ENCODE measurements at places on chromosomes 6 and 20.

GRCh38 chr6:116445102-116445501, 16.1 kb upstream of the CALHM6 start:
- no peak for DNase-seq

DNA sequence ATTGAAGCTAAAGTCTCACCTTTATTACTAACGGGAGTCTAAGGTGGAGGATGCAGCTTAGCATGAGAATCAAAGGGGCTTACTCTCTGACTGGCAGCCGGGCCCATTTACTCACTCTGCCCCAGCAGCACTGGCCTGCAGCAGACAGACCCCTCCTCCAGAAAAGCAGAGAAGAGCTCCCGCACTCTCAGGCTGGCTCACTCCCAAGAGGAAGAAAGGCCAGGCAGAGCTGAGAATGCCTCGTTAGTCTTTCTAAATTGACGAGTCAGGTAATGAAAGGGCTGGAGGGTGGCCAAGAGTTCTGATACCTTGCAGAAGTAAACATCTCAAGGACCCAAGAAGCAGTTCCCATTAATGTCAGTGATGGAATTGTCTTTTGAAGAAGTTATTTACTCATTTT, 44.5 kb upstream of the IL20RA start:
- no peak for DNase-seq

- no peak for DNase-seq
Observed at GRCh38 chr6:120384671-120385070, 949.6 kb downstream of the TBC1D32 start.

GRCh38 chr6:87837876-87838275, 135.8 kb upstream of the AKIRIN2 start:
- DNase-seq = no peak

GRCh38 chr6:159098636-159099106, 53.9 kb upstream of the TAGAP start:
- DNase-seq = peak; percentile 46

GRCh38 chr6:125797120-125797885, 6.5 kb downstream of the NCOA7 start:
- DNase-seq = no peak

GRCh38 chr20:47784599-47785310, 526 bp downstream of the SULF2 start:
- DNase-seq = peak; percentile 55

- DNase-seq = no peak
Observed at GRCh38 chr6:5562277-5562676, 301.0 kb downstream of the FARS2 start.

- DNase-seq = no peak
Observed at GRCh38 chr6:47253136-47253535, 56.6 kb downstream of the TNFRSF21 start.

DNA sequence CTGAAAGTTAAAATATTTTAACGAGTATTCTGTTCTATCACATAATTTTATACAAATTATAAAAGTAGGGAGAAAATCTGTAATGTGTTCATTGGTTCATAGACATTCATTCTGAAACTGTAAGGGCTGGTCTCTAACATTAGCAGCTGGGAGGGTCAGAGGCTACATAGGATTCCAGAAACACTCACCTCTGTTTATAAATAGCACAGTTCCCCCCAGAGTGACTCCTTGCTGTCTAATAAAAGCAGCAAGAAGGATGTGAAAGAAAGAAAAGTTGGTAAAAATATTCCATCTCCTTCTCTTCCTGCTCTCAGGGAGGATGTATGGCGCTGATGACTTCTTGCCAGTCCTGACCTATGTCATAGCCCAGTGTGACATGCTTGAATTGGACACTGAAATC, 25.3 kb upstream of the NAA20 start:
- no peak for DNase-seq

GRCh38 chr20:57240581-57241362, 25.7 kb downstream of the BMP7 start:
- no peak for DNase-seq

DNA sequence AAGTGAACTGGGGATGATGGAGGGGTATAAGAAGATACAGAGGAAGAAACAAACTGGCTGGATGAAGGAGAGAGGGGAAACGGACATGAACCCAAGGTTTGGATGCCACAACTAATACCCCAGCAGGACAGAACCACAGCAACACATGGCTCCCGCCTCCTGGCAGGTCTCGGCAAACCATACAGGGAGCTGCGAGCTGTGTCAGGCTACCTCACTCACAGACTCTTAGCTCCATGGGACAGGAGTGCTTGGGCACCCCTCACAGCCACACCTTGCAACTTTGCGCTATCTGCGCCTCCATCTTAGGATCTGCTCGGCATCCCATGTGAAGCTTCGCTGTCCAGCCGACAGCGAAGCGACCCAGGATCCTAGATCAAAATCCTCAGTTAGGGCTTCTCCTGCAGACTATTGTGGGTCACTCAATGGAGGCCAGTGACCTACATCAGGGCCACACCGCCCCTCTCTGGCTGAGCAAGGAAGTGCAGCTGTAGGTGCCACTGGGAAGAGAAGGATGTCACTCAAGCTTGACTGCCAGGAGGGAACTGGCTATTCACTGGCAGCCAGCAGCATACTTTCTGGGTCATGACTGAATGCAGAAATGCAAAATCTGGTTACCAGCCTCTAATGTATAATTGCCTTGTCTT, 174.4 kb upstream of the RIN2 start:
- peak; percentile 73 for DNase-seq

- no peak for DNase-seq
Observed at GRCh38 chr6:139591075-139591865, 216.8 kb upstream of the CITED2 start.

GRCh38 chr20:57133926-57134650, 132.4 kb downstream of the BMP7 start:
- no peak for DNase-seq

- no peak for DNase-seq
Observed at GRCh38 chr6:56572788-56573471, 69.8 kb downstream of the DST start.

DNA sequence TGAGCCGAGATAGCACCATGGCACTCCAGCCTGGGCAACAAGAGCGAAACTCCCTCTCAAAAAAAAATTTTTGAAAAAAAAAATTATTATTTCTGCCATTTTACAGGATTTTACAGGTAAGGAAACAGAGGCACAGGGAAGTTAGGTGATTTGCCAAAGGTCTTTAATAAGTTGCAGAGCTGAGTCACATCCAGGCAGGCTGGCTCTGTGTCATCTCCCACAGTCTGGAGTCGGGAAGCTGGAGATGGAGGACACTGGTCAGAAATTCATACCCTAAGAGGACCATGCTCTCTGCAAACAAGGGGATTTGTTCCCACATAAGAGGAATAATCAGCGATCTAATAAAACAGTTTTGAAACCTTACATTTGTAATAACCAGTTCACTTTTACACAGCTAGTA, 24.1 kb downstream of the HECA start:
- DNase-seq = no peak

DNA sequence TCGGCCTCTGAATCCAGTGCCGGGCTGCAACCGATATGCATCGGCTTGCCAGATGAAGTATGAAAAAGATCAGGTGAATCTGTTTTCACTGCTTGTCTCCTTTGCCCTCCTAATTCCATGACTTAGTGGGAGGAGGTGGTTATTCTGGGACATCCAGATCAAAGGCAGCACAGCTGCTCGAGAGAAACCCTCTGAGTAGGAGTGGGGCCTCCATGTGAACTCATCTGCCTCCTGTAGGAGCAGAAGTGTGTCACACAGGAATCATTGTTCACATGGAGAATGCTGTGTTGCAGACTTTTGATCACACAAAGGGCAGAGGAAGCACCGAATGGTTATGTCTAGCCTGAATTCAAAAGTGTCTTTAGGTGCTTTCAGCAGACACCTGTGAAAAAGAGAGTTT, 73.1 kb upstream of the SLC22A1 start:
- no peak for DNase-seq

DNA sequence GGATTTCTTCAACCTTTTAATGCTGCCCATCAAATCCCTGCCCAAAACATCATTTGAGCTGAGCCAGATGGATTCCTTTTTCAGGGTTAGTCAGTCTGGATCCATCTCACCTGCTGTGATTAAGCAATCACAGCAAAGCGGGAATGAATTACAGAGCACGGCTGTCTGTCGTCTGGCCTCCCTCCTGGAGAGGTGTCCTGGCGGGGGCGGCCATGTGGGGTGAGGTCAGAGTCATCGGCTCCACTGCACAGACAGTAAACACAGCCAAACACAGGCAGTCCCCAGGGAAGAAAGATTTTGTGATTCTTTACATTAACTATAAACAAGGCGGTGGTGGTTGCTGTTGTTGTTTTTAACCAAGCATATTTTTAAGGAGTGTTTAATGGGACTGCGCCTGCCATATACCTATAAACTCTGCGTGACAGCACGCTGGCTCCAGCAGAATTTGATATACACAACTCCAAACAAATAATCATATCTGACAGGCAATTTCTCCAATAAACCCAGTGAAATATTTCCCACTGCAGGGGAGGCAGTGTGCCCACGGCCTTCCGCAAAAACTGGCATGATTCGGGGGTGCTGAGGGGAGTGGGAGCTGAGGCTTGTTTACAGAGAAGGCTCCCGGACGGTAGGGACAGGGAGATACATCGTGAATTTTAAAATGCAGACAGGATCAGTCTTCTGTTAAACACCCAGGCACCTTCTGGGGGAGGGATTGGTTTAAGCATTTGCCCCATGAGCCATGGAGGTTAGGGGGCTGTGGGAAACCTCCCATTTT, 232.0 kb upstream of the PMEPA1 start:
- DNase-seq = no peak

DNA sequence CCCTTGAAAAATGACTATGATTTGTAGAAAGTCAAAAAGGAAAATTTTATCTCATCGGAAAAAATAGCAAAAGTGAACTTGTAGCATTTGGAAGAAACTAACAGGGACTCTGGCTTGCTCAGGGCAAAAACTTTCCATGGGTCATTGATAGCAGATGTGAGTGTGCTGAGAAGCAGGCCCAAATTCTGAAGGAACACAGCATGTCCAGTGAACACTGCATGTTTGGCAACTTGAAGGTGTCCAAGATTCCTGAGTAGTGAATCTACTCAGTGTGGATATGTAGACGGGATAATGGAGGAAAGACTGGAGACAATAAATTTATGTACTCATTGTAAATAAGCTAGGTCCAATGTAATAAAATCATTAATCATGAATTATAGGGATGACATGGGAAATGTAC, 8.2 kb downstream of the SLC17A2 start:
- DNase-seq = no peak

GRCh38 chr6:2529211-2529719, 221.5 kb downstream of the MYLK4 start:
- no peak for DNase-seq

DNA sequence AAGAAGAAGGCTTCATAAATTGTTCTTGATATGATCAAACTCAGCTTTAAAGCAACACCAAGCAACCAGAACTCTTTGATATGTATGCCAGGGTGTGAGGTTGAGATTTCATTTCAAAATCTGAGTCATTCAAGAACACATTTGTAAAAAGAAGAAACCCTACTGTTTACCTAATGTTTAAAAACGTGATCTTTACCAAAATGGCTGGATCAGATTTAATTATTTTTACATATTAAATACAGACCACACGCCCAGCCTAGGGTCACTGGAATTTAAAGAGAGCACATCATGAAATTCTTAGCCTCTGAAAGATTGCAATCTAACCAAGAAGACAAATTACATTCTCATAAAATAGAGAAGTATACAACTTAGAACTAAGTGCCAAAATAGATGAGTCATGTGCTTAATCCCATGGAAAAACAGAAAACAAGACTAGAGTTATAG, 206.8 kb upstream of the SMLR1 start:
- no peak for DNase-seq

- no peak for DNase-seq
Observed at GRCh38 chr6:5208057-5208456, 52.7 kb downstream of the LYRM4 start.

DNA sequence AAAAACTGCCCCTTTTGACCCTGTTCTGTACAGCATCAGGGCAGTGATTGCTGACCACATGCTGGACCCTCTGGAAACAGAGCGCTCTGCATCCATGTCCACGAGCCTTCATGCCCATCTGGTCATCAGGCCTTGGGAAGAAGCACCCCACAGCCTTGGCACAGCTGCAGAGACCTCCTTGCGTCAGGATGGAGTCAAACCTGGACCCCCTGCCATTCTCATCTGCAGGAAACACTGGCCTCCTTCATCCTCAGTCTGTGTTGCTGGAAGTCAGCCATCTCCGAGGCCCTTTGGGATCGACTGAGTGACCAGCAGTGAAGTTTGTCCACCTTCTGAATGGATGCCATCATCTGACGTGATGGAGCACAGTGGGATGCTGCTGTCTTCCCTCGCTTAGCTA, 2138.3 kb upstream of the DEFB115 start:
- no peak for DNase-seq

- DNase-seq = no peak
Observed at GRCh38 chr6:53028467-53028866, 33.4 kb upstream of the GSTA4 start.

DNA sequence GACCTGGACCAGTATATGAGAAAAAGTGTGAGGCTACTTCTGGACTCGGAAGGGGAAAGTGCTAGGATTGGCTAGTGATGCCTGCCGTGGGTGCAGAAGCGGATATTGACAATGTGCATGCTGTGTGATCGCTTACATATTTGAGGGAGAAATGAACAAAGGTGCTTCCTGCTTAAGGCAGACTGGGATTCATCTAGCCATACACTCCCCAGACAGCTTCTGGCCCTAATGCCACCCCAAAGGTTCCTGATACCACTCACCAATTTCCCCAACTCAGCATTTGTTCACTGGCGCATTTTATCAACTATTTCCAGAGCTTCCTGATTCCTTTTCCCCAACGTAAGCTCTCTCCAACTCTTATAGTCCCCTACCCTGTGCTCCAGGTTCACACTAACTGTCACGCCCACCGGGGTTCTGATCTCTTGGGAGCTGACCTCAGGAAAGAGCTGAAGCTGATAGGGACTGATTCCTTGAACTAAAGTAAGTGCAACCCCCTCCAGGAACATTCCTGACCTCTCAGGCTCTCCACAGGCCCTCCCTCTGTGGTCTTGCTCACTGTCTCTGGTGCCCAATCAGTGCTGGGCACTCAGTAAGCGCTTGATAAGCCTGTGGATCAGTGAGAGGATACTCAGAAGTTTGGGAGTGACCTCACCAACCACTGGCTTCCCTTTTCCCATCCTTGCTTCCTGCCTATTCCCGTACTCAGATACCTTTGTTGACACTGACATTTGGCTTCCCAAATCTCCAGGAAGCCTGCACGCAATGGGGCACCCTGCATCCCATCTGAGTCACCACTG, 73.3 kb downstream of the MRPL14 start:
- DNase-seq = no peak
